Heart right ventricle (tissue), 16 donors: ENCODE measurements at places on chromosomes 11 and 22. TPM values are rescaled to one million over a fixed set of nuclear protein-coding genes. Genes with fewer than 3 reads are reported as not detected.
A peak's percentile ranks its signal among the peaks of the same experiment; 100 is the strongest.

Gene SCGB1D2
- not detected for total RNA-seq

Gene E2F8
- total RNA-seq: 3.7 TPM

- H3K4me3 ChIP-seq: no peak overlapping the region
- H3K27ac ChIP-seq: no peak overlapping the region
- peaks cover 4% of the 10 kb centered on the region for H3K4me1 ChIP-seq
- no peak for DNase-seq
- H3K27me3 ChIP-seq: peaks cover 11% of the 10 kb centered on the region
- no peaks in the 10 kb centered on the region for H3K36me3 ChIP-seq
Measured at GRCh38 chr22:19648419-19648929, 65.8 kb upstream of the SEPTIN5 start.

Gene RNF26
- 11.8 TPM for total RNA-seq

DNA sequence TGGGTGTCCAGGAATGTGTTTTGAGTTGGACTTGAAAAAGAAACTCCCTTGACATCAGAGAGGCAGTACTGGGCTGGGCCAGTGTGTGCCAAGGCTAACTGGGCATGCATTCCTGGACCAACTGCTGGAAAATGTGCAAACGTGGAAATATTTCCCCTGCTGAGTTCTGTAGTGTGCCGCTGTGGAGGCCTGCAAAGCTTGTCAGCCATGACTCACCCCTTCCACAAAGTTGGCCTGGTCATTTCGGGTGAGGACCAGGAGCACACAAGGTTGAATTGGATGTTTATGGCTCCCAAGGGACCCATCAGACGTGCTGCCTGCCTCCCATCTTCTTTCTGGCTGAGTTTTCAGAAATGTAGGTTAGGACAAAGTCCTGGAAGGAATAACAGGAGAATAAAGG lies 513.1 kb downstream of the MIAT start:
- H3K27ac ChIP-seq: no peak overlapping the region
- peaks cover 31% of the 10 kb centered on the region for H3K27me3 ChIP-seq
- no peaks in the 10 kb centered on the region for H3K4me1 ChIP-seq
- DNase-seq: no peak
- H3K36me3 ChIP-seq: no peaks in the 10 kb centered on the region

GRCh38 chr11:124482362-124483147 lies 37.1 kb upstream of the OR8B8 start:
- H3K36me3 ChIP-seq: no peaks in the 10 kb centered on the region
- H3K4me3 ChIP-seq: peak overlapping the region; percentile 40
- no peak overlapping the region for H3K27ac ChIP-seq
- no peak for DNase-seq
- H3K27me3 ChIP-seq: no peaks in the 10 kb centered on the region
- H3K4me1 ChIP-seq: no peaks in the 10 kb centered on the region

DNA sequence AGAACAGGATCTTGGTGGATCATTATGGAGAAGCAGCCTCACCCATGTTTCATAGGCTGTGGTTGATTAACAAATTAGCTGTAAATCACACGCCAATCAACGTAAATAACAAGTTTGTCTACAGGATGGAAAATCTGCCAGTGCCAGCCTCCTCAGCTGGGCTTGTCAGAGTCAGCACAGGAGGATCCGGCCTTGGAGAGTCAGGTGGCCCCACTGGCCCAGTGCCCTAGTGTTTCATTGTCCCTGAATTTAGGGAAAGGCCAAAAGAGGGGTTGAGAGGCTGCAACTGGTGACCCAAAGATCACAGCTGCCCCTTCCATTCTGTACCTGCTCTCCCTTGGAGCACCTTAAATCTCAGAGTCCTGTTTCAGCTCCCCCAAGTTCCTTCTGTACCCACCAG lies 42.4 kb downstream of the TRIM29 start:
- peaks cover 28% of the 10 kb centered on the region for H3K27me3 ChIP-seq
- no peak for DNase-seq
- no peak overlapping the region for H3K4me3 ChIP-seq
- H3K27ac ChIP-seq: no peak overlapping the region
- H3K36me3 ChIP-seq: no peaks in the 10 kb centered on the region

- H3K4me1 ChIP-seq: peaks cover 39% of the 10 kb centered on the region
- H3K27ac ChIP-seq: no peak overlapping the region
- H3K27me3 ChIP-seq: no peaks in the 10 kb centered on the region
- DNase-seq: no peak
- H3K36me3 ChIP-seq: no peaks in the 10 kb centered on the region
Measured at GRCh38 chr22:25752615-25753214, 10.7 kb downstream of the MYO18B start.

Gene C11orf87
- total RNA-seq: not detected

Gene P2RY2
- 15.8 TPM for total RNA-seq

Gene BIK
- not detected for total RNA-seq

GRCh38 chr11:61650781-61651571 lies 29.2 kb upstream of the DAGLA start:
- no peak for DNase-seq
- peaks cover 13% of the 10 kb centered on the region for H3K4me1 ChIP-seq
- H3K27me3 ChIP-seq: no peaks in the 10 kb centered on the region
- no peak overlapping the region for H3K4me3 ChIP-seq
- H3K36me3 ChIP-seq: no peaks in the 10 kb centered on the region

DNA sequence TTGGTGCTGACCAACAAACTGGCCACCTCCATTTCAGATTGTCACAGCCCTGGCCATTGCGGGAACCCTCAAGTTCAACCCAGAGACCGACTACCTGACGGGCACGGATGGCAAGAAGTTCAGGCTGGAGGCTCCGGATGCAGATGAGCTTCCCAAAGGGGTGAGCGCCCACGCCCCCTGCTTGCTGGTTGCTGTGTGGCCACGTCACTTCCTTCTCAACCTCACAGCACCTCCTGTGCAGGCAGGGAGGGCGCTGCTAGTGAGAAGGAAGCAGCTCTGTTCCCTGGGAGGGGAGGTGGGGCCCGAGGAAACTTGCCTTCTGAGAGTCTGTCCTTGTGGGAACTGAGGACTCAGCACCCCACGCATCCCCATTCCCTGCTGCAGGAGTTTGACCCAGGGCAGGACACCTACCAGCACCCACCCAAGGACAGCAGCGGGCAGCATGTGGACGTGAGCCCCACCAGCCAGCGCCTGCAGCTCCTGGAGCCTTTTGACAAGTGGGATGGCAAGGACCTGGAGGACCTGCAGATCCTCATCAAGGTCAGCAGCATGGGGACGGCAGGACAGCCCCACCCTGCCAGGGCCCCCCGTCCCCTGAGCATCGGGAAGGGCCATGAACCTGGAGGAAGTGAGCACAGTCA lies 19.3 kb downstream of the POLR3H start:
- no peaks in the 10 kb centered on the region for H3K27me3 ChIP-seq
- peaks cover 32% of the 10 kb centered on the region for H3K4me1 ChIP-seq
- H3K36me3 ChIP-seq: peaks cover 85% of the 10 kb centered on the region
- no peak overlapping the region for H3K4me3 ChIP-seq
- peak overlapping the region; percentile 71 for H3K27ac ChIP-seq
- no peak for DNase-seq

Gene CARNS1
- total RNA-seq: 22.5 TPM

- H3K27ac ChIP-seq: no peak overlapping the region
- H3K36me3 ChIP-seq: no peaks in the 10 kb centered on the region
Measured at GRCh38 chr22:41920271-41920976, 5.5 kb upstream of the SHISA8 start.

Gene RBM4B
- 11.2 TPM for total RNA-seq

- H3K36me3 ChIP-seq: no peaks in the 10 kb centered on the region
- H3K4me3 ChIP-seq: no peak overlapping the region
- H3K27ac ChIP-seq: no peak overlapping the region
- no peaks in the 10 kb centered on the region for H3K27me3 ChIP-seq
Measured at GRCh38 chr11:85903406-85903805, 48.2 kb downstream of the CCDC83 start.

DNA sequence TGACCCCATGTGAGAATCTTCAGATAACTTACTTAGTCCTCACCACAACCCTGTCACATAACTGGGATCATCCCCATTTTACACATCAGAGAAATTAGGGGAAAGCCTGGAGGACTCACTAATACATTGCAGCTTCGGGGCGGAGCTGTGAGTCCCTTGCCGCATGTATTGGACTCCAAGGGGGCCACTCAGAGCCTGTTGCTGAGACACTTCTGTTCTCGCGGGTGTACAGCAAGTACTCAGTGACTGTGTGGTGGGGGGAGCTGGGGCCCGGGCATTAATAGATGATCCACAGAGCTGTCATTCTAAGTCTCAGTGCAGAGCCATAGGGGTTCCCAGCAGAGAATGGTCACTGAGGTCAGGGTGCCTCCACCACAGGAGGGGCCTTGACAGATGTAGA lies 13.5 kb downstream of the OAF start:
- no peaks in the 10 kb centered on the region for H3K36me3 ChIP-seq
- H3K4me3 ChIP-seq: no peak overlapping the region
- peak overlapping the region; percentile 59 for H3K27ac ChIP-seq
- DNase-seq: no peak

DNA sequence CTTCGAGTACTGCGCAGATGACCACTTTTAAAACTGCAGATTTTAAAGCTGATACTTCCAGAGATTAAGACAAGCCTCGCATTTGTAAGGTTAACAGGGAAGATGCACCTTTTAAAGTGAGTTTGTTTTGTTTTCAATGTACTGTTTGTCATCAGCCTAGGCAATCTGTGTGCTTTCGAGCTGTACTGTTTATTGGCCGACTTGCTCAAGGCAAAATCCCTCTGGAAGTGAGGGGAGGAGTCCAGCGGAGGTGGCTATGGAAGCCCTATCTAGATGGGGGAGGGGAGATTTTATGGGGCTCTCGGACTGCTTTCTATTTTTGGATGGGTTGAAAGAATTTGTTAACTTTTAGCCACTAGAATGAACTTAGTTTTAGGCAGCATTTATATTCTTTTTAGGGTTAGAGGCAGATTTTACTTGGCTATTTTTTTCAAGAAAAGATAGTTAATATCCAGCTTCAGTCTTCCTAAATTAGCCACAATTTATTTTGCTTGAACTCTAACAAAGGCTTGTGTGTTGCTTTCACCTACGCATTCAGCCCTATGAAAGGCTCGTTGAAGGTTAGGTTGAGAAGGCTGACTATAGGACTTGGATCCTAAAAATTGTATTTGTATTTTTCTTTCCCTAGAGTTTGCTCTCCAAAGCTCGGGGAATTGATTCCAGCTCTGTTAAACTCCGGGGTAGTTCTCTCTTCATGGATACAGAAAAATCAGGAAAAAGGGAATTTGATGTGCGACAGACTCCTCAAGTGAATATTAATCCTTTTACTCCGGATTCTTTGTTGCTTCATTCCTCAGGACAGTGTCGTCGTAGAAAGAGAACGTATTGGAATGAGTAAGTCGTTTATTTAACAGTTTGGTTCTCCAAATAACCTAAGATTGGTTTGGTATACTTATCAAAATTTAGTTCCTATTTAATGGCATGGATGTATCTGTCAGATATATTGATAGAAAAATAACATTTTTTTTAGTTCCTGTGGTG lies 2.1 kb downstream of the WEE1 start:
- H3K27me3 ChIP-seq: no peaks in the 10 kb centered on the region
- peaks cover 36% of the 10 kb centered on the region for H3K4me1 ChIP-seq
- peak overlapping the region; percentile 9 for H3K27ac ChIP-seq

DNA sequence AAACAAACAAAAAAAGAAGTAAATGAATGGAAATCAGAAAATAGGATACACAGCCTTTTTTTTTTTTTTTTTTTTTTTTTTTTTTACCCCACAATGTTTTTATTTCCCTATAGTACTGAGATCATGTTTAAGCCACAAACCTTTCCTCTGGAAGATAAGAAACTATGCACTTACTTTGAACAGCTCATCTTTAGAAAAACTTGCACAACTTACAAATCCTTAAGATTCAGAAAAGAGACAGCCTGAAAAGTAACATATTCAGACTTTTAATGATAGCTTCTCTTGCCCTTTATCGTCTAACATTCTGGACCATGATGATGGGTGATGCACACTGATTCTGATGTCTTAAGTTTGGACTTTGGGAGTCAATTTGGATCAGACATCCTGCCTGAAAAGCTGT lies 80.3 kb downstream of the TNRC6B start:
- H3K4me3 ChIP-seq: no peak overlapping the region
- H3K27me3 ChIP-seq: no peaks in the 10 kb centered on the region
- peaks cover 19% of the 10 kb centered on the region for H3K4me1 ChIP-seq
- no peak for DNase-seq
- peaks cover 3% of the 10 kb centered on the region for H3K36me3 ChIP-seq
- no peak overlapping the region for H3K27ac ChIP-seq

Gene RHOD
- 30.1 TPM for total RNA-seq

DNA sequence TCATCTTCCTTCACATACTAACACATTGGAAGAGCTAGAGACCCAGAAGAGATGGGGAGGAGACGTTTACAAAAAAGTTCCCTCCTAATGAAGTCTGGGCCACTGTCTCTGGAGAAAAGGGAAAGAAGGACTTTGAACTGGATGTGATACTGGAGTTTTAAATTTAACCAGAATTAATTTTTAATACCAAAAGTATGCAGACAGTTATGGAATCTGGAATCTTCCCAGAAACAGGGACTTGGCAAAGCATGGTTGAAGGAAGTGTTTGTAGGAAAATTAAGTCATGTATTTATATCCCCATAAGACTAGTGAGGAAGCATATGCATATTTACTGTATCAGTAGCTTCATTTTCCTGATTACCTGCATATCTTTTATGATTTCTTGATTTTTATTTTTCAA lies 215.5 kb downstream of the TTC28 start:
- peaks cover 7% of the 10 kb centered on the region for H3K4me1 ChIP-seq
- H3K4me3 ChIP-seq: no peak overlapping the region
- DNase-seq: no peak
- no peaks in the 10 kb centered on the region for H3K27me3 ChIP-seq
- H3K27ac ChIP-seq: no peak overlapping the region
- H3K36me3 ChIP-seq: no peaks in the 10 kb centered on the region

GRCh38 chr11:43172477-43172876 lies 139.3 kb upstream of the API5 start:
- H3K36me3 ChIP-seq: no peaks in the 10 kb centered on the region
- H3K27ac ChIP-seq: no peak overlapping the region
- no peak overlapping the region for H3K4me3 ChIP-seq

DNA sequence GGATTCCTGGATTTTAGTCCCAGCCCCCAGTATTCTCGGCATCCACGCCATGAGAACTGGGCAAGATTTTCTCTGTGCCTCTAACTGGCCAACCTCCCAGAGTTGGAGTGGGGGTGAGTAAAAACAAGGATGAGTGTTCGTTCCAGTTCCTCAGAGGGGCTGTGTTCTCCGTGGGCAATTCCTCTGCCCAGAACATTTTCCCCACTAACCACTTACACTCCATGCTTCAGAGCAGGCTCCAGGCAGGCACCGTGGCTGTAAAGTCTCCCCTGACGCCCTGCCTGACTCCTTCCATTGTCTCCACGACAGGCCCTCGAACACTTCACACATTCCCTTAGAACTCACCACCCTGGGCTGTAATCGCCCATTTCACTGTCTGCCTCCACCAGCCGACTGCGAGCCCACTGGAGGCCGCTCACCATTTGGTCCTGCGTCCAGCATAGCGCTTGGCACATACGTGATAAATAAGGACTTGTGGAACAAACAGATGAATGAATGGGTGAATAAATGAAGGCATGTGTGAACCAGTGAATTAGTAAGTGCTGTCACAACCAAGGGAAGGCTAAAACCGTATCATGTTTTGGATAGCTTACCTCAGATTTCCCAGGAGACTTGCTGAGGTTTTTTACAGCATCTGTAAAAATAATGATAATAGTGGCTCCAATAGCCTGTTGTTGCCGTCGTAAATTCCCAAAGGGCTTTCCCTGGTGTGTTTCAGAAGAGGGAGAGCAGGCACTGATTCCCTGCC lies 6.1 kb downstream of the APLNR start:
- peaks cover 7% of the 10 kb centered on the region for H3K4me1 ChIP-seq
- H3K27ac ChIP-seq: no peak overlapping the region
- no peaks in the 10 kb centered on the region for H3K27me3 ChIP-seq
- no peak for DNase-seq
- no peaks in the 10 kb centered on the region for H3K36me3 ChIP-seq

Gene DEFB131B
- not detected for total RNA-seq
